GM23338 (cell line): ENCODE measurements at places on chromosomes 1 and 21. TPM values are rescaled to one million over a fixed set of nuclear protein-coding genes. Genes with fewer than 3 reads are reported as not detected.

ECM1 gene
- 0.43 and 1.1 TPM in 2 replicates for total RNA-seq

WNT9A gene
- total RNA-seq: 1.8 and 2.0 TPM in 2 replicates

- no peak for DNase-seq
These were observed 108.9 kb upstream of the ZBTB40 start for GRCh38 chr1:22342734-22343191.

DNA sequence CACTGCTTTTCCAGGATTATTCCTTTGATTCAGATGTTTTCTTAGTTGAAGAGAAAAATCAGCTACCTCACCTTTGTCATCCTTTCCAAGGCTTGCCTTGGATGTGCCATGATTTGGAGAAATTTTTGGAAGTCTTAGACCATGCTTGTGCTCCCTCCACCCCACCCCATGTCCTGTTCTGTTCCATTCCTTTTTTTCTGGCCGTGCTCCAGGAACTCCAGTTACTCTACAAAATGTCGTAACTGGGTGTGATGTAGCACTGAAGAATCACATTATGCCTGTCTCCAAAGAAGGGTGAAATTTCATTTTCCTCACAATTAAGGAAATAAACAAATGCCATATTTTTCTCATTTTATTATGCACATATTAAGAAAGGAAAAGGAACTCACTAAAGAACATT is 217.8 kb upstream of the ZRANB2 start:
- no peak for DNase-seq

DNA sequence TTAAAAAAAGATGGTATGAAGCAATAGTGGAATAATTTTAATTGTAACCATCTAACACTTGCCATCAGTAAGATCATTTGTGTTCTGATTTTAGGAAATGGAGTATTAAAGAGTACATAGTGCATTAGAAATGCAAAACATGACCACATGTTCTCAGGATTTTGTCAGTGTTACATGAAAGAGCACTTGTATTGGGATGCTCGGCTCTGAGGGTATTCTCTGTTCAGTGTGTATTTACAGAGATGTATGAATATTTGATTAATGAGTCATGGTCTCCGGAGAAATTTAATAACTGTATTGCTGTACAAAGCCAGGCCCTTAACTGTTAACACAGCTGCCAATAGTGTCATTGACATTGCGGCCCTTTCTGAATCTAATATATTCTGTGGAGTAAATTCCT is 91.7 kb downstream of the ATG4C start:
- no peak for DNase-seq

GRCh38 chr1:214516434-214517326 is 34.7 kb downstream of the PTPN14 start:
- no peak for DNase-seq

- no peak for DNase-seq
These were observed 41.4 kb downstream of the RNF115 start for GRCh38 chr1:145782272-145783099.

GRCh38 chr1:208013210-208013609 is 102.3 kb upstream of the CD34 start:
- DNase-seq: no peak
